Tibial nerve (tissue), 4 donors: ENCODE measurements at places on chromosomes 11 and 22.

- DNase-seq: no peak
These were observed 757 bp downstream of the RNASEH2C start for GRCh38 chr11:65719871-65720210.

DNA sequence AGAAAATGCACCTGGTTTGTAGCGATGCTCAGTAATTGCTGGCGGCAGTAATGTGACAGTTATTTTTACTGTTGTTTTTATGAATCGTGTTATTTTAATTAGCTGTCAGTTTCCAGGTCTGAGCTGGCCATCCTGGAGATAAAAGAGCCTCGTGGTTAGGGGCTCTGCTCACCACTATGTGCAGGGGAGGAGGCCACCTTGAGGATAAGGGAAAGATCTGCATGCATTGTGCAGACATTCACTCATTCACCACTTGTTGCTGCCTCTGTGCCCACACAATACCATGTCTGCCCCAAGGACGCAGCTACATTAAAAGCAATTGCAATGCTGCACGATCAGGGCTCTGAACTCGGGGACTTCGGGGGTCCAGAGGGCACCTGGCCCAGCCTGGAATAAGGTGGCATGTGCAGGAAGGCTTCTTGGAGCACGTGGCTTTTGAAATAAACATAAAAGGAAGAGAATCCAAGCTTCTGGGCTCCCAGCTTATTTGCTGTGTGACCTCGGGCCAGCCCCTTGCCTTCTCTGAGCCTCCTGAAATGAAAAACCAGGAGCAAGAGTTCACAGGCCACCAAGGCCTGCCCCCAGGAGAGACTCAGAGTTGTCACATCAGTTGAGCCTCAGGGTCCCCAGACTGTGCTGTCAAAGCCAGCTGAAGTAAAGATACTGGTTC is 44.7 kb upstream of the SHISAL1 start:
- no peak for DNase-seq

GRCh38 chr22:49753961-49754695 is 73.5 kb downstream of the BRD1 start:
- DNase-seq: no peak

- no peak for DNase-seq
These were observed 471 bp downstream of the RNF185 start for GRCh38 chr22:31160328-31160978.

GRCh38 chr11:47004595-47005033 is 68.1 kb downstream of the CSTPP1 start:
- peak; percentile 80 for DNase-seq

- DNase-seq: no peak
These were observed 76.9 kb upstream of the TCF20 start for GRCh38 chr22:42347281-42347824.

GRCh38 chr11:14242187-14242586 is 116.8 kb downstream of the RRAS2 start:
- no peak for DNase-seq
